ENCODE measurements at places on chromosomes 4 and X.
A peak's percentile ranks its signal among the peaks of the same experiment; 100 is the strongest.

- no peak for DNase-seq
Measured at GRCh38 chrX:150216716-150217115, 146.4 kb upstream of the MAMLD1 start.

DNA sequence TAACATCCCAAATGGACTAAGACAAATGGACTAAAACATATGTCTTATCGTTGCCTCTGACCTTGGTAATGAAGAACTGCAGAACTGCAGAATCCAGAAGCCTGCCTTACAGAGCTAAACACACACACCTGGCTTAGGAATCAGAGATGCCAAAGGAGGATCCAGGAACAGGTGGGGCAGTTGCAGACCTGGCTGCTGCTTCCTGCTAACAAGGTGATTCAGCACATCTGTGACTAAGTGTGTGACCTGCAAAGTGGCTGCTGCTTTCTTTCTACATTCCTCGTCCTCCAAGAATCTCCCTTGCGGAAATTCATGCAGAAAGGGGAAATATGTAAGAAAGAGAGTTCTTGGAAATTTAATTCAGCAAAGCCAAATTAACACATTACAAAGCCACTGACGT lies 96.8 kb upstream of the NLGN4X start:
- no peak for DNase-seq

GRCh38 chr4:60913002-60913401 lies 287.1 kb upstream of the ADGRL3 start:
- no peak for DNase-seq

DNA sequence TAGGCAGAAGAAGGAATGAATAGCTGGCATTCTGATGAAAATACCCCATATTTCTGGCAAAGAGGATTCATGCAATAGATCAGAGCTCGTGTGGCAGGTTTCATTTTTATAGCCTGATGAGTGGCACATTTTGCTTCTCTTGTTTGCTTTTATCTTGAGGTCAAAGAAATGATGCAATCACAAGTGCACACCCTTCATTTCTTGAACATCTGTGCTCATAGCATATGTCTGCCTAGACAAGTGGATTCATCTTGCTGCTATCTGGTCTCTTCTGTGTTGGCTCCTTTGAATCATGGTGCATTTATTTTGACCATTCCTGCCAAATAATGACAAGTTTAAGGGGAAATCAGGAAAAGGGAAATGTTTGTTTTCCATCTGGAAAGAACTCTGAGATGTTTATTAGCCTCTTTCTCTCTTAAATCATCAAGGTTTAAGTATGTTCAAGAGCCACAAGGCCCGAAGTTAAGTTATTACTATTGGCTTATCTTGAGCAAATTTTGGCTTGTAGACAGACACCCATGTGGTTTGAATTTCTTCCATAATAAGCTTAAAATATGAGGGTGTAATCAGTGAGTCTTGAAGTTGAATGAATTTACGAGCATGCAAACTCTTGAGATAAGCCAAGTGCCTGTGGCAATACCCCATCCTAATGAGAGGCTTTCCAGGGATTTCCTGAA lies 59.3 kb upstream of the HS3ST1 start:
- DNase-seq: no peak

- no peak for DNase-seq
Measured at GRCh38 chr4:101163936-101164335, 183.4 kb downstream of the PPP3CA start.

GRCh38 chrX:119694601-119695534 lies 1.9 kb upstream of the SEPTIN6 start:
- no peak for DNase-seq

DNA sequence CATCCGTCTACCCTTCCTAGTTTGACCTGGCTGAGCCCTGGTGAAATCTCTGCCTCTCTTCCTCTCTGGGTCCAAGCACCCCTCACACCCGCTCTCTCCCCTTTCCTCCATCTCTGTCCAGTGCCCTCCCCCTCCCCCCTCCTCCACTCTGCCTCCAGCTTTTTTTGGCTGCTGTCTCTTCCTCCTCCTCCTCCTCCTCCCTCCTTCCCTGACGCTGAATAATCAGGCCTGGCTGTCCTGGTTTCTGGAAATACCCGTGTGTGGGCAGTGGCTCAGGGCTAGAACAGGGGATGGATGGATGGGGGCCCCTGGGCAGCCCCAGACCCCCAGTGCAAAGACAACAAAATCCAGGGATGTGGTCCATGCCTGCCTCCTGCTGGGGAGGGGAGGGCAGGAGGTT lies 4.7 kb upstream of the SYP start:
- no peak for DNase-seq

- no peak for DNase-seq
Measured at GRCh38 chrX:72349190-72349589, 43.5 kb upstream of the CITED1 start.

GRCh38 chr4:172716291-172716690 lies 452.3 kb upstream of the GALNT7 start:
- no peak for DNase-seq

GRCh38 chr4:38743866-38744265 lies 38.9 kb downstream of the TLR10 start:
- DNase-seq: no peak

- no peak for DNase-seq
Measured at GRCh38 chr4:128591482-128591881, 218.0 kb upstream of the JADE1 start.

GRCh38 chr4:177118596-177118995 lies 191.1 kb upstream of the NEIL3 start:
- no peak for DNase-seq

DNA sequence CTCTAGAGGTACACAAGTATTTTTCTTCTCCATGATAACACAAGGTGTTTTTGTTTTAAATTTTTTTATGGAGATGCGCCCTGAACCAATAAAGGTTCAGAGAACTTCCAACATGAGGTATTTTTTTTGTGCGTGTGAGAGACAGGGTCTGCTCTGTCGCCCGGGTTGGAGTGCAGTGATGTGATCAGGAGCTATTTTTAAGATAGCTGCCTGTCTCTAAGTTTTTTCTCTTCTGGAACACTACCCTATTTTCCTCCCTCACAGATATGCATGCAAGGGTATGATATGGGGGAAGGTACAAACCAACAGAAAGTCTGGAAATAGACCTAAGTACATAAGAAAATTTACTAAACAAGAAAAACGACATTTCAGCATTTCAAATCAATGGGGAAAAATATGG lies 3.0 kb downstream of the GCNA start:
- no peak for DNase-seq

GRCh38 chr4:144611850-144612249 lies 34.1 kb upstream of the HHIP start:
- DNase-seq: no peak

- no peak for DNase-seq
Measured at GRCh38 chr4:116005037-116005805, 891.8 kb upstream of the NDST4 start.

- DNase-seq: no peak
Measured at GRCh38 chr4:4248885-4249203, 821 bp upstream of the TMEM128 start.

- no peak for DNase-seq
Measured at GRCh38 chr4:145132511-145133098, 34.5 kb downstream of the ABCE1 start.

DNA sequence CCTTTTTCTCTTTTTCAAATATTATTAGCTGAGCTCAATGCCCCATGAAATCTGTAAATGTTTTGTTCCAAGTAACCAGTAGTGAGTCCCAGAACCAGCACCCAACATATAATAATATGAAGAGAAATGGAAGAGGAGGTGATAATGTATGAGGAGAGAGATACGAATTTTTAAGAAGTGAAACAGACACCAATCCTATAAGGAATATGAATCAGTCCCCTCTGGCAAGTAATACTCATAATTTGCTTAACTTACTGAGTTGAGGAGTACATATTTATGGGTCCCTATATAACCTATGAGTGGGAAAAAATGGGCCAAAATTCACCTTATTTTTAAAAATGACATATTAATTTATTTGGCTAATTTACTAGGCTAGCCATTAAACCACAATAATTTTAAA lies 8.4 kb upstream of the CBR4 start:
- DNase-seq: no peak

- DNase-seq: peak; percentile 10
Measured at GRCh38 chr4:81466841-81467671, 4.7 kb downstream of the RASGEF1B start.

GRCh38 chrX:11944501-11944900 lies 186.5 kb downstream of the MSL3 start:
- DNase-seq: no peak

DNA sequence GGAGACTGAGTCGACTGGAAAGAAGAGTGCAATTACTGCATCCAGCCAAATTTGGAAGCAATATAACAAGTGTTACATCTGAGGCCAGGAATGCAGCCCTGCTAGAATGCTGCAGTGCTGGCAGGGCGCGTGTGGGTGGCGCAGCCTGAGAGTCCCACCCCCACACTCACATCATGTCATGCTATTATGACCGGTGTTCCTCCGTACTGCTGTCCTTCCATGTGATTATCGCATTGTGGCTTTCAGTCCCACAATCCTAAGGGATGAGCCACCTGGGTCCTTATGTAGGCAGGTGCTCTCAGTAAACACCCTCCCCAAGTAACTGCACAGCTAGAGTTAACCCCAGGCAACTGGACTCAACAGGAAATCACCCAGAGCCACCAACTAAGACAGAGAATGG lies 122.6 kb upstream of the CPEB2 start:
- DNase-seq: no peak

- no peak for DNase-seq
Measured at GRCh38 chr4:81509822-81510221, 38.1 kb upstream of the RASGEF1B start.

GRCh38 chrX:123731987-123732669 lies 724 bp downstream of the THOC2 start:
- DNase-seq: no peak

DNA sequence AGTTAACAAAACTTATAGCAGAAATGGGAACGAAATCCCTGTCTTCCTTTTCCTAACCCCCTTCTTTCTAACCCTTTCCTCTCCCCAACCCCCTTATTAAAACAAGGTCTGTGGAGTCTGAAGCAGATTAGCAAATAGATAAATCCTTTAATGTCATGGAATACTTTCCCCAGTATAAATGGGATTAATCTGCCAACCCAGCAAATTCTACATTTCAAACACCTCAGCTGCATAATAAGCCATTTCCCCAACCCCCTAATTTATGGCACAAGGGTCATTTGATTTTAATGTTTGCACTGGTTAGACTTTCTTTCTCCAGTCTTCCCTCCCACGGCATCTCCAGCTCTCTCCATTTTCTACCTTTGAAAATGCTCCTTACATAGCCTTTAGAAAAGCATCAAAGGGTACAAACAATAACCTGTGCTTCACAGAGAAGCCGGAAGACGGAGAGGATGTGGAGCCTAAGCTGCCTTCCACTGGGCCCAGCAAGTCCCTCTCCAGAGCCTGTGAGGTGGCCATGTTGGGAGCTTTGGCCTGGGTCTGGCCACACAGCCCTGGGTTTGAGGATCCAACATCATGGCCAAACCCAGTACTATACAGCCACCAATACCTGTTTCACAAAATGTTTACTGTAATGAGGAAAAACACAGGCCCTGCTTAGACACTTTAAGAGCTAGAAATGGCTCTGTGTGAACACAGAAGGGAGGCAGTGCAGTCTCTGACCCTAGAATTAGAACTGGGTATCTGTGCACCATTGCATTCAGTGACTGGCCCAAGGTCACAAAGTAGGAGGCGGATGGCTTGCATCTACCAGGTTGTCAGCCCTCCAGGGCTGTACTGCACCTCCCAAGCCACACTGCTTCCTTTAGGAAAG lies 56.9 kb upstream of the SPRY1 start:
- no peak for DNase-seq

GRCh38 chr4:48939785-48940184 lies 33.2 kb upstream of the OCIAD2 start:
- DNase-seq: peak; percentile 30

DNA sequence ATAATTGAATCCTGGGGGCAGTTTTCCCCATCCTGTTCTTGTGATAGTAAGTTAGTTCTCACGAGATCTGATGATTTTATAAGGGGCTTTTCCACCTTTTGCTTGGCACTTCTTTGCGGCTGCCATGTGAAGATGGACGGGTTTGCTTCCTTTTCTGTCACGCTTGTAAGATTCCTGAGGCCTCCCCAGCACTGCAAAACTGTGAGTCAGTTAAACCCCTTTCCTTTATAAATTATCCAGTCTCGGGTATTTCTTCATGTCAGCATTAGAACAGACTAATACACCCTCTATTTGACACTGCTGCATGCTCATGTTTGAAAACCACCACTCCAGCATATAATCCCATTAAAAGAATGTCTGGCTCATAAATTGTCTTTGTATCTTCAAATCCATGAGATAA lies 264.4 kb upstream of the ITM2A start:
- no peak for DNase-seq

DNA sequence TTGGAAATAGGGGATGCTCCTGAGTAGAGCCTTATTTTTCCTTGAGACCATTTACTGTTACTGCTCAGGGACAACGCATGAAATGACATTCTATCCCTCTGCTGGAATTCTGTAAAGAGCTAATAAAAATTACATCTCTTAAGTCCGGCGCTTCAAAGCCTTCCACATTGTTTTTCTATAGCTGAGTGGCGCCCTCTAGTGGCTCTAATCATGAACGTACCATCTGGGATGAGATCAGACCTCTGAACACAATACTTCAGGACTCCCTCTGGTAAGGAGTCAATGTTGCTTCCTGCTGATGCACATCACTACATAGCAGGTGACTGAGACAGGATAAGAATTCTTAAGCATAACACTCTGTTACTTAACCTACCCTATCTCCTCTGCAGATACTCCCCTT lies 6.0 kb downstream of the HMGN5 start:
- DNase-seq: no peak

GRCh38 chrX:74579597-74580198 lies 34.7 kb downstream of the RLIM start:
- no peak for DNase-seq

GRCh38 chr4:168857546-168858314 lies 152.3 kb downstream of the CBR4 start:
- DNase-seq: no peak

DNA sequence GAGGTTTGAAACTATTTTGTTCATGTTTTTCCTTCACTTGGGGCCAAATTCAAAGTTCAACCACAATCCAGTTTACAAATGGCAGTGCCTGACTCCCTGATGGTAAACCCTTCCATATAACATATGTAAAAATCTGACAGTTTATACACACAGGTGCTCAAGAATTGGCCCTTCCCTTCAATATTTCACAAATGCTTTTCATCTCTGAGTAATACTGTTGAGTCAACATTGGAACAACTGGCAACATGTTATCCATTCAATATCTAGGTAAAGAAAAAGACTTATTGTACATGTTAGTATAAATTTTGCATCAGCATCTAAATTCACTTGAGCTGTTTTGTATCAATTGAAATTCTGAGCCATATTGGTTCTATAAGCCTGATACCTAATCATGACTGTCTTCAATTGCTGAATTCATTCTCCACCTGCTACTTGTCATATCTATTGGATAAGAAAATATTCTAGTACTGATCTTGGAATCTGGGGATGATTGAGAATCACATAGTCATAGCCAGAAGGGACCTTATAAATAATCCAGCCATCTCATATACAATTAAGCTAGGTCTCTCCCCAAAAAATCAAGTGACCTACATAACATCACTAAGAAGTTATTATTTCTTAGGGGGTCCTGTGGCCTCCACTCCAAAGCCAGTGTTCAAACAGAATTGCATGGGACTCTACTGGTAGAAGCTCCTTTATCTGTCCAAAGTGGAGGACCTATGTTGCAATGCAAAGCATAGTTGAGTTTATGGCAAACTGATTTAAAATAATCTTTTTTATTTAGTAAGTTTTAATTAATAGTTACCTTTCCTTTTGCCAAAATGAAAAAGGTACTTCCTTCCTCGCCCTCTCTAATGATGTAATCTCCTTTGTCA lies 61.9 kb downstream of the PRKG2 start:
- DNase-seq: no peak
